KG1 (cell line): ENCODE measurements at places on chromosomes 11 and 22.

- DNase-seq, result no peak
Measured at GRCh38 chr11:30508594-30508993, 77.6 kb downstream of the MPPED2 start.

- no peak for DNase-seq
Measured at GRCh38 chr11:45518141-45518832, 147.1 kb downstream of the CHST1 start.

GRCh38 chr11:73218830-73219215, 742 bp downstream of the P2RY2 start:
- no peak for DNase-seq

GRCh38 chr11:42837994-42838393, 473.8 kb upstream of the API5 start:
- no peak for DNase-seq

DNA sequence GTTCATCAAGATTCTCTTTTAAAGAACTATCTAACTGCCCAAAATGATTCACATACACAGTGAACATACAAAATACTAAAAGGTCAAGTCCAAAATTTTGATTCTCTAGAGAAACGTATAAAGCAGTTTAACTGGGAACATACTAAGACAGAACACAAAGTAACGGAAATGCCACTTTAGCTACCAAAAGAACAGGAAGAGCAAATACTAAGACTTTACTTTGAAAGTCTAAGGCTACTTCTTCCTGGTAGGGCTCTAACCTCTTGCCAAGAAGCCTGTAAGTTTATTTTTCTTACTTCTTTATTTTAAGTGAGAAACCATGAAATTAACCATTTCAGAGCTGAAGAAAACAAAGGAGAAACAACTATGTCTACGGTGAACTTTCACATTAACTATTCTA, 6.2 kb downstream of the PICALM start:
- no peak for DNase-seq

DNA sequence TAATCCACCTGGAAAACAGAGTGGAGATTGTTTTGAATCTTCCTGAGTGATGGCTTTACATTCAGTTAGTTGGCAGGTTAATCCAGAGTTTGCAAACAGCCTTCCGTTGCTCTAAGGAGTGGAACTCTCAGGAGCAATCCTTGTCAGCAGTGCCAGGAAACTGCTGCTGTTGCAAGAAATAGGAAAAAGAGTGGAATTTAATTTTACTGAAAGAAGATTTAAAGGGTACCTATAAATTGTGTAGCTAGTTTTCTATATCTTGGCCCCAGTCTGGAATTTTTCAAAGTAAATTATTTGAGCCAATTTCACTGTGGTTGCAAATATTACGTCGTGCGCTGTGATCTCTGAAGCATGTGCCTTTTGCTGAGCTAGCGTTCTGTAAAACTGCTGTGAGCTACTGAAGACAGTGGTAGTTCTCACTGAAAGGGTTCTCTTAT, 55.5 kb upstream of the SLC5A12 start:
- DNase-seq, result no peak

GRCh38 chr11:9575260-9576240, 2.1 kb downstream of the WEE1 start:
- no peak for DNase-seq

DNA sequence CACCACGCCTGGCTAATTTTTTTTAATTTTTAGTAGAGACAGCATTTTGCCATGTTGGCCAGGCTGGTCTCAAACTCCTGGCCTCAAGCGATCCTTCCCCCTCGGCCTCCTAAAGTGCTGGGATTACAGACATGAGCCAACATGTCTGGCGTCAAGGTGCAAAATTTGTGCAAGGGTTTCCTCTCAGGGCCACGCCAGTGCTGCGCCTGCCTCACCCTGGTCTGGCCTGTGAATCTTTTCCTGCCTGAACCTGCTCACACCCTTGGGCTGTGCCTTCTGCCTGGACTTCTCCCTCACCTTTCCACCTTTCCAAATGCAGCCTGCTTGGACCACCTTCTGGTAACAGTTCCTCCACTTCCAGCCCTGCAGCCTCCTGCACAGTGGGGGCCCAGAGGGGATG, 43.4 kb downstream of the MCM5 start:
- DNase-seq, result no peak

- DNase-seq, result no peak
Measured at GRCh38 chr11:114193730-114194679, 102.2 kb upstream of the NNMT start.

- DNase-seq, result no peak
Measured at GRCh38 chr22:21594865-21595452, 27.4 kb downstream of the UBE2L3 start.

- no peak for DNase-seq
Measured at GRCh38 chr11:93034031-93034722, 64.7 kb downstream of the MTNR1B start.

DNA sequence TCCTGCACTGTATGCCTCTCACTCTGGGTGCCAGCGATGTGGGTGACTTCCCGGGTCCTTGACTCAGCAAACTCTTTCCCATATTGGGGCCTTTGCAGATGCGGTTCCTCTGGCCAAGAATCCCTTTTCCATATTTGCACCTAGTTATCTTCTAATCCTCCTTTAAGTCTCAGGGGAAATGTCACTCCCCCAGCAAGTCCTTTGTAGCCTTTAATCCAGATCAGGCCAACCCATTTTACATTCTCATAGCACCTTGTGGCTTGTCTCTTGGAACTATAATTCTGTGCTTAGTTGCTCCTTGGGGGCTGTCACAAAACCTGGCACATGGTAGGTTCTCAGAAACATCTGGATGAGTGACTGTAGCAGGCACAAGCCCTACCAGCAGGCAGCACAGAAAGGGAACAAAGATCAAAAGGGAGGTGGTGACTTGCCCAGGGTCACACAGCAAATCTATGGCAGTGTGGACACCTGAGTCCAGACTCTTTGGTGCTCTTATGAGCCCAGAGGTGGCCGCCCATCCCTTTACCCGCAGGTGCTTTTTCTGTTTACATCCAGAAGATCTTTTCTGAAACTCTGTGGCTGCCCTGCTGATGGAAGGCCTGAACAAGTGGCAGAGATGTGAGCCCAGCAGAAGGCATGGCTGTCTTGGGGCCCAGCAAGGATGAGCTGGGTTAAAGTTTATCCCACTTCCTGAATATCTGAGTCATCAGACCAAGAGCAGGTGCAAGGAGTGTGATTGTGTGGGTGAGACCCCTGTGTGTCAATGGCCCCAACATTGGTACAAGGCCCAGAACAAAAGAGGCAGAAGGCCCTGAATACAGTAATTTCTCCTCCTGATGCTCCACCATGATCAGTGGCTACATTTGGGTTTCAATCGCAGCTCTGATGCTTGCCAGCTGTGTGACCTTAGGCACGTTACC, 78.6 kb upstream of the GRK3 start:
- DNase-seq, result no peak

- no peak for DNase-seq
Measured at GRCh38 chr11:105054723-105055493, 9.8 kb upstream of the CARD16 start.

GRCh38 chr11:132300283-132300682, 929.9 kb downstream of the NTM start:
- no peak for DNase-seq

- no peak for DNase-seq
Measured at GRCh38 chr11:57680552-57680874, 12.6 kb downstream of the ZDHHC5 start.

GRCh38 chr22:50114221-50115021, 24.6 kb downstream of the MOV10L1 start:
- DNase-seq, result no peak

DNA sequence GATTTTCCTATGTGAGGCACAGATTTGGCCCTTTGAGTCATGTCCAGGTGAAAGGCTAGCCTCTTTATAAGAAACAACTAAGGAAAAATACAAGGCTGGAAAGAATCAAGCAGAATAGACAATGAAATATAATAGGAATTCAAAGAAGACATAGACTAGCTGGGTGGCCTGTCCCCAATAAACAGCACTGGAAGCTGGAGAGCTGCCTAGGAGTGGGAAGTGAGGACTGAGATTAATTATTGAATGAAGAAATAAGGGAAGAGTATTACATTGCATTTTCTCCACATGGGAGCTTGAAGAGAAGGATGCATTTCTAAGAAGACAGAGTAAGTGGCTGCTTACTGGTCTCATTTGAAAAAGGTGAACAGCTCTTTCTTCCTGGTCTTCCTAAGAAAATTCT, 100.0 kb downstream of the CCDC34 start:
- DNase-seq, result no peak

GRCh38 chr11:37504921-37505320, 906.9 kb upstream of the RAG2 start:
- DNase-seq, result no peak

- DNase-seq, result no peak
Measured at GRCh38 chr22:19448076-19448607, 631 bp upstream of the C22orf39 start.

DNA sequence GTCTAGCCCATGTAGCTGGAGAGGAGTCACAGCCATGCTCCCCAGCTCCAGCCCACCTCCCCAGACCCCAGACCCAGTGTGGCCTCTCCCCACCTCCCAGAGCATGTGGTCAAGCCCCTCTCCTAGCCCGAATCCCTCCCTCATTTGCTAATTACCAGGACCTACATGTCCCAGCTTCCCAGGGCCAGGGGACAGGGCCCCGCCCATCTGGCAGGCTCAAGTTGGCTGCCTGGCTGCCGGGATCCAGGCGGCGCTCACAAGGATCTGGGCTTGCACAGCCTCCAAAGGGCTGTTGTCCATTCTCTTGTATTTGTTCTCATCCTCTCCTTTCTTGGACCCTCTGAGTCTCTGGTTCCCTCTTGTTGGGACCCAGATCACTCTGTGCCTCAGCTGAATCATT, 4.6 kb upstream of the MIF start:
- DNase-seq, result no peak

DNA sequence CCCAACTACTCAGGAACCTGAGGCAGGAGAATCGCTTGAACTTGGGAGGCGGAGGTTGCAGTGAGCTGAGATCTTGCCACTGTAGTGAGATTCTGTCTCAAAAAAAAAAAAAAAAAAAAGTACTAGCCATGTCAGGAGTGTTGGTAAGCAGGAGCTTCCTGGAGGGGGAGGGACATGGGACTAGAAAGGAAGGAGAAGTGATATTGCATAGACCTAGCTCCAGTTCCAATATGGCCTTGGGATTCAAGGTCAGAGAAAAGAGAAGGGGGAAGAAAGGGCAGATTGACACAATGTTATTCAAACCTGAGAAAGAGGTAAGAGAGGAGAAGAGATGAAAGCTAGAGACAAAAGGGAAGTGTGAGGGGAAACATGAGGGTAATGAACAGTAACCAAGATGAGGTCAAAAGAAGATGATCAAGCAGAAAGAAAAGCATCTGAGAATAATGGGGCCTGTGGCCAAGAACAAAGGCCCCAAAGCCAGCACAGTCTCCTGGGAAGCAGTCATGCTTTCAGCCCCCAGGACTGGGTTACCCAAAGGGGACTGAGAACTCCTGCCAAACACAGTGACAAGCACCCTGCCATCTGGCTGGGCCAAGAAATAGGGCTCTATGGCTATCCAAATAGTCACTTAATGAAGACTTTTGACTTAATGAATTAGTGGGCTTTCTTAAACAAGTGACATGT, 51.7 kb upstream of the FTH1 start:
- no peak for DNase-seq

- DNase-seq, result no peak
Measured at GRCh38 chr11:46618837-46619236, 1.5 kb downstream of the ATG13 start.

DNA sequence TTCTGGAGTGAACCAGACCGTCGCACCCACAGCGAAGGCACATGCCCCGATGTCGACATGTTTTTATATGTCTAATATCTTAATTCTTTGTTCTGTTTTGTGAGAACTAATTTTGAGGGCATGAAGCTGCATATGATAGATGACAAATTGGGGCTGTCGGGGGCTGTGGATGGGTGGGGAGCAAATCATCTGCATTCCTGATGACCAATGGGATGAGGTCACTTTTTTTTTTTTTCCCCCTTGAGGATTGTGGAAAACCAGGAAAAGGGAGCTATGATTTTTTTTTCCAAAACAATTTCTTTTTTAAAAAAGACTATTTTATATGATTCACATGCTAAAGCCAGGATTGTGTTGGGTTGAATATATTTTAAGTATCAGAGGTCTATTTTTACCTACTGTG, 49.2 kb upstream of the OR4B1 start:
- DNase-seq, result no peak

GRCh38 chr11:65430406-65431217, 8.0 kb downstream of the NEAT1 start:
- DNase-seq, result no peak

DNA sequence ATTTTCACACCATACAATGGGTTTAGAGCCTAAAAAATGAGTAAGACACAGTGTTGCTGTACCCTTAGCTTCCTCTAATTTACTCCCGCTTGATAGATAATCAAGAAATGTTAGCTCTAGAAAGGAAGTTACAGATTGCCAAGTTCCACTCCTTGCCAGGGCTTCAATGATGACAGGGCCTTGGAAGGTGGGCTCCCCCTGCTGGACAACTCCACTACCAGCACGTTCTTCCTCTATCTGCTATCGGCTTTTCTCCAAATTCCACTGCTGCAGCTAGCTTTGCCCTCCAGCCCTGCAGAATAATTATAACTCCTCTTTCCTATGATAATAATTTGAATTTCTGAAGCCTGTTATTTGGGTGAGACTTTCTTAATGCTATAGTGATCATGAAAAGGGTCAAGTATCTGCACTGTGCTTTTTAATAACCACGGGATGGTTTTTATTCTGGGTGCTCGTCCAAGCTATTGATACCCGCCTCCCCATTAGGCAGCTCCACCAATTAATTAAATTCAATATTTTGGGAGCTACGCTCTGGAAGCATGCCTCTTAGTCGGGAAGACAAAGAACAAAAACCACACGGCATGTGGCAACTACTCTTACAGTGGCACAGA, 9.0 kb downstream of the SYN3 start:
- DNase-seq, result peak; percentile 19

DNA sequence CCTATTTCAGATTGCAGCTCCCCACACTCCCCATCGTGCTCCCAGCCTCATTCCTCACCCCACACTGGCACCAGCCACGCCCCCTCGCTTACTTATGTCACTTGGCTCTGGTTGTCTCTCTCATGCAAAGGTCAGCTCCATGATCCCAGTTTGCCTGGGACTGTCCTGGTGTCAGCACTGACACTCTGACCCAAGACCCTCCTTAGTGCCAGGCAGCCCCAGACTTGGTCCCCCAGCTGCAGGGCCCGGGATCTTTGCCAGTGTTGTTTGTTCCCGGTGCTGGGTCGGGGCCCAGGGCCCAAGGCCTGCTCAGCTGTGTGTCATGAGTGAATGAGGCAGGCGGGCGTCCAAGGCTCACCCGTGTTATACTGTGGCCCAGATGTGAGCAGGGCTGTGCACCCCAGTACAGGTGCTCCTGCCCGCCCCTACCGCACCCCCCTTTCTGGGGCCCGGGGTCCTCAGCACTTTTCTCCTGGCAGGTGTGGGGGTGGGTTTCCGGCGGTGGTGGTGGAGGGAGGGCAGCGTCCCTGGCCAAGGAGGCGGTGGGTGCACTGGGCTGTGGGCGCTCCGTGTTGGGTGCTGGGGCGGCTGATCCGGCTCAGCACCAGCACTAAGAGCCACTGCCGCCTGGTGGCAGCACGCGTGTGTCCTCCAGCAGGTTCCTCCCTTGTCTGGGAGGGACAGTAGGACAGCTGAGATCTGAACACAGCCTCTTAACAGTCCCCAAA, 19.5 kb downstream of the IL17REL start:
- DNase-seq, result no peak

- DNase-seq, result no peak
Measured at GRCh38 chr11:27217948-27218420, 145.0 kb downstream of the CCDC34 start.
